Body of pancreas (tissue), 4 donors: ENCODE measurements at places on chromosomes 16 and 17. TPM values are rescaled to one million over a fixed set of nuclear protein-coding genes. Genes with fewer than 3 reads are reported as not detected.

The KRTAP4-3 gene
- total RNA-seq, result not detected

The KRT28 gene
- not detected for total RNA-seq

The NACA2 gene
- total RNA-seq, result not detected

The TBC1D3D gene
- total RNA-seq, result not detected

The FBXO39 gene
- not detected for total RNA-seq

The MSLN gene
- total RNA-seq, result not detected

The MYH1 gene
- not detected for total RNA-seq

The CCL8 gene
- not detected for total RNA-seq

The ZNF652 gene
- 26.4 TPM for total RNA-seq

The TNFRSF13B gene
- total RNA-seq, result not detected

The TMEM231 gene
- 2.6 TPM for total RNA-seq

The TANC2 gene
- total RNA-seq, result 9.6 TPM

DNA sequence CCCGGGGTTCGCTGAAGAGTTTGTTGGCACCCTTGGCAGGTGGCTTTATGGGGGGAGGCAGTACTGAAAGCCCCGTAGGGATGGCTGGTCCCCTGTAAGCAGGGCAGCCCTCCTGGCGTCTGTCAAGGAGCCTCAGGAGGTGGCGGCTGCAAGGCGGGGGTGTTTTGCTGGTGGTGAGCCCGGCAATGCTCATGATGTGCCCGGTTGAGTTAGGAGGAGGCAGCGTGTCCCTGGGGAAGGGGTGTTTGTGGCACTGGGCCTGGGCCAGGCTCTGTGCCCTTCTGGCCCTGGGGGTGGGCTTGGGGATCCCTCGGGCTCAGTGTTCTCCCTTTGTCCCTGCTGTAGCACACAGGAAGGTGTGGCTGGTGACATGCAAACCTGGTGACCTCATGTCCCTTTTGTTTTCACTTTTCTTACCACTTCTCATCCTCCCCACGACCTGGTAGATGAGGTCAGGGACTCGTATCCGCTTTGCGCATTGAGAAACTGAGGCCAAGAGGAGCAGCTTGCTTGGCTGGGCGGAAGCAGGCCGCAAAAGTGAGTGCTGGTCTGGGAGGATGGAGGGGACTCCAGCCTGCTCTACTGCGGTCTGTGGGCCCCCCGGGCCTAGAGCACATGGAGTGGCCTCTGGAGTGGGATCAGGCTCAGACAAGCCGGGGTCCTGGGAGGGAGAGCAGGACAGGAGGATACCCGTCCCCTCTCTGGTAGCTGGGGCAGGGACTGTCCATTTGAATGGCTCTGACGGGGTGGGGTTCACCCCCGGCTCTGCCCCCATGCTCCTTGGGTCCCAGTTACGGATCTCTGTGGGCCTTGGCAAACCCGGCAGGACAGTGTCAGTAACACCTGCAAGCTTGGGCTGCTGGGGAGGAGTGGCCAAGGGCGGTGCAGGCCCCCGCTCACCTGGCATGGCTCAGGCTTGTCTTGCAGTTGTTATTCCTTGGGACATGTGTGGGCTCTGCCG lies 2.2 kb downstream of the SNN start:
- no peak overlapping the region for H3K4me3 ChIP-seq
- no peak for DNase-seq
- H3K27me3 ChIP-seq, result no peaks in the 10 kb centered on the region
- peak overlapping the region; percentile 58 for H3K27ac ChIP-seq
- H3K4me1 ChIP-seq, result peaks cover 57% of the 10 kb centered on the region

DNA sequence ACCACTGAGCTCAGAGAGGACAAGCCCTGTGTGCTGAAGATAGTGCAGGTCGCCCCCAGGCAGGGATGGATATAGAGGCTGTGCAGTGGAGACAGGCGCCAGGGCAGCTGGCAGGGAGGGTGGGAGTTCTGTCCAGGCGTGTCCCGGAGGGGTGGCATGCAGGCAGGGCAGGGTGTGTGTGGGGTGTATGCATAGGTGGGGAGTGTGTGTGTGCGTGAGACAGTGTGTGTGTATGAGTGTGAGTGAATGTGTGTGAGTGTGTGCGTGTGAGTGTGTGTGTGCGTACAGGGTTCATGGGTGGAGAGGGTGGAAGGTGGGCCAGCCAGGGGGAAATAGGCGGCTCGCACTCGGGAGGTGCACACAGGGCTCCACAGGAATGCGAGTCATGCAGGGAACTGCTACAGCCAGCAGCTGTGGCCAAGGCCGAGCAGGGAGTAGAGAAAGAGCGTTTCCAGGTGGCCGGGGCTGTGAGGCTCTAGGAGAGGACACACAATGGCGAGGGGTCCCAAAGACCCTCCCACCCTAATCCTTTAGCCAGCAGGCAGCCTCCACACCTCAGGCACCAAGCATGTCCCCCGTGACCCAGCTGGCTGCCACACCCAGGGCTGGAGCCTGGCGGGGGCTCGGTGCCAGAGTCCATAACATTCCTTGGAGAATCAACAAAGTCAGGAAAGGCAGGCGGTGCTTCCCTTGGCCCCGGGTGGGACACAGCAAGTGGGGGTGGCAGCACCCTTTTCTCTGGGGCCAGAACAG lies 4.6 kb downstream of the PLCD3 start:
- no peaks in the 10 kb centered on the region for H3K27me3 ChIP-seq
- peak overlapping the region; percentile 48 for H3K27ac ChIP-seq
- DNase-seq, result peak; percentile 74
- no peaks in the 10 kb centered on the region for H3K36me3 ChIP-seq
- H3K4me1 ChIP-seq, result peaks cover 30% of the 10 kb centered on the region

DNA sequence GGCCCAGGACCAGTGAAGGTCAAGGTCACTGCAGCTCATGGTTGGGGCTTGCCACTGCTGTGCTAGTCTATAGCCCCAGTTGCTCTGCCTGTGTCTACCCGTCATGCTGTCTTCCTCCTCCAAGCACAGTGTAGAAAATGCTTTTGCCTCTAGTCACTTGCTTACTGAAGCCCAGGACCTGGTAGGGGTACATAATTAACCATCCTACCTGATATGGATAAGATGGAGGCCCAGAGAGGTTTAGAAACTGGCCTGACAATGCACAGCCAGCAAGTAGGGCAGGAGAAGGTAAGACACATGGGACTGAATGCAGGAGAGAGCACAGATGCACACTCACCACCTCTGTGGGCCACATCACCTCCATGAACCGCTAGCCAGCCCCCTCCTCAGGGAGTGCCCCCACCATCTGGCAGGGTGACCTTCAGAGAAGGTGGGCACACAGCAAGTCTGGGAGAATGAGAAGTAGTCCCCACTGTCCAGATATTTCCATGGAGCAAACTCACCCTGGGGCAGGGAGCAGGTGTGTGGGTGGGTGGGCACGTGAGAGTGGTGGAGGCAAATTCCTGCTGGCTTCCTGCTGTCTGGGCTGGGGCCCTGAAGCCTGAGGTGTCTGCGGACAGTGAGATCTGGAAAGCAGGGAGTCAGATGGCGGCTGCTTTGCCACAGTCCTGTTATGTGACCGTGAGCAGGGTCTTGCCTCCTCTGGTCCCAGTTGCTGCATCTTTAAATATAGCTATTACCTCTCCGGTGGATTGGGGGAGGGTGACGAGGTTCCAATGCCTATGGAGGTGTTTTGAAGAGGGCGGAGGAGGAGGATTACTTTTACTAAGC lies 1.0 kb downstream of the CX3CL1 start:
- DNase-seq, result no peak
- no peak overlapping the region for H3K4me3 ChIP-seq
- H3K36me3 ChIP-seq, result no peaks in the 10 kb centered on the region
- peak overlapping the region; percentile 68 for H3K27ac ChIP-seq
- H3K27me3 ChIP-seq, result no peaks in the 10 kb centered on the region
- H3K4me1 ChIP-seq, result peaks cover 30% of the 10 kb centered on the region

- DNase-seq, result peak; percentile 59
- H3K4me3 ChIP-seq, result peak overlapping the region; percentile 66
- peaks cover 41% of the 10 kb centered on the region for H3K4me1 ChIP-seq
- no peaks in the 10 kb centered on the region for H3K36me3 ChIP-seq
- no peaks in the 10 kb centered on the region for H3K27me3 ChIP-seq
These were observed 58.8 kb upstream of the GSE1 start for GRCh38 chr16:85554114-85554888.

- no peak for DNase-seq
- H3K4me3 ChIP-seq, result no peak overlapping the region
- H3K27ac ChIP-seq, result no peak overlapping the region
- no peaks in the 10 kb centered on the region for H3K36me3 ChIP-seq
These were observed 42.3 kb downstream of the RNF112 start for GRCh38 chr17:19453296-19453695.

DNA sequence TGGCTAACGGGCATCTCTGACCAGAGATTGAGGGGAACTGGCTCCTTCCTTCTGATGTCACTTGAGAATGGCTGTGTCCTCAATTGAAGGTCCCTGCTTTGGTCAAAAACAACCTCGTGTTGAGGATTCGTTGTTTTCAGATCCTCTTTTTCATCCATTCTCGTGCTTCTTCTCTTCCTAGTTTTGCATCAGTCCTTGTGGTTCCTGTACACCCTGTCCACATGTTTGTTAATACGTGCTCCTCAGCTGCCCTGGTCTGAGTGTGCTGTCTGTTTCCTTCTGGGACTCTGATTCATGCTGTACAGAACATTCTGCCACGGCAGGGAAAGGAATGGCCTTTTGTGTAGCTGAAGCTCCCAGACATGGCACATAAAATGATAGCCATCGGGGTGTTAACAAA lies 863.2 kb upstream of the GOT2 start:
- H3K4me3 ChIP-seq, result no peak overlapping the region
- no peaks in the 10 kb centered on the region for H3K36me3 ChIP-seq
- H3K4me1 ChIP-seq, result no peaks in the 10 kb centered on the region
- H3K27me3 ChIP-seq, result no peaks in the 10 kb centered on the region
- H3K27ac ChIP-seq, result no peak overlapping the region

DNA sequence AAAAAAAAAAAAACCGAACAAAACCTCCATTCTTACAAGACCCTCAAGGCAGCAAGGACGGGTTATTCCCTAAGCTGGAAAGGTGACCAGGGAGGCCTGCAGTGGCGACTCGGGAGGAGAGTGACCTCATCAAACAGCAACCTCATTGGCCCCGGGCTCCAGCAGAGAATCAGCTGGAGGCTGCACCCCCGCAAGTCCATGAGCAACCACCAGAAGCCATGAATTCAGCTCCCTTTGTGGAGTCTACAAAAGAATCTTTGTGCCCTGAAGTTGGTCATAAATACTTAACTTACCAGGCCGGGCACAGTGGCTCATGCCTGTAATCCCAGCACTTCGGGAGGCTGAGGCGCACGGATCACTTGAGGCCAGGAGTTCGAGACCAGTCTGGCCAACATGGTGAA lies 80.9 kb upstream of the CREBBP start:
- no peak overlapping the region for H3K4me3 ChIP-seq
- no peaks in the 10 kb centered on the region for H3K27me3 ChIP-seq
- peaks cover 19% of the 10 kb centered on the region for H3K4me1 ChIP-seq
- peaks cover 2% of the 10 kb centered on the region for H3K36me3 ChIP-seq
- DNase-seq, result peak; percentile 73

- H3K4me3 ChIP-seq, result no peak overlapping the region
- H3K4me1 ChIP-seq, result peaks cover 14% of the 10 kb centered on the region
- H3K36me3 ChIP-seq, result no peaks in the 10 kb centered on the region
- no peak for DNase-seq
- no peak overlapping the region for H3K27ac ChIP-seq
These were observed 9.9 kb downstream of the TNS4 start for GRCh38 chr17:40491486-40491885.

GRCh38 chr17:44002141-44002848 lies 2.1 kb upstream of the NAGS start:
- no peak overlapping the region for H3K4me3 ChIP-seq
- H3K4me1 ChIP-seq, result peaks cover 30% of the 10 kb centered on the region
- H3K27ac ChIP-seq, result no peak overlapping the region

GRCh38 chr16:27216297-27216885 lies 13.1 kb downstream of the KDM8 start:
- H3K4me1 ChIP-seq, result peaks cover 52% of the 10 kb centered on the region
- no peaks in the 10 kb centered on the region for H3K27me3 ChIP-seq
- H3K4me3 ChIP-seq, result no peak overlapping the region
- H3K36me3 ChIP-seq, result no peaks in the 10 kb centered on the region

GRCh38 chr16:46785076-46785845 lies 37.1 kb upstream of the MYLK3 start:
- DNase-seq, result no peak
- H3K4me3 ChIP-seq, result no peak overlapping the region
- peaks cover 6% of the 10 kb centered on the region for H3K4me1 ChIP-seq
- no peak overlapping the region for H3K27ac ChIP-seq

DNA sequence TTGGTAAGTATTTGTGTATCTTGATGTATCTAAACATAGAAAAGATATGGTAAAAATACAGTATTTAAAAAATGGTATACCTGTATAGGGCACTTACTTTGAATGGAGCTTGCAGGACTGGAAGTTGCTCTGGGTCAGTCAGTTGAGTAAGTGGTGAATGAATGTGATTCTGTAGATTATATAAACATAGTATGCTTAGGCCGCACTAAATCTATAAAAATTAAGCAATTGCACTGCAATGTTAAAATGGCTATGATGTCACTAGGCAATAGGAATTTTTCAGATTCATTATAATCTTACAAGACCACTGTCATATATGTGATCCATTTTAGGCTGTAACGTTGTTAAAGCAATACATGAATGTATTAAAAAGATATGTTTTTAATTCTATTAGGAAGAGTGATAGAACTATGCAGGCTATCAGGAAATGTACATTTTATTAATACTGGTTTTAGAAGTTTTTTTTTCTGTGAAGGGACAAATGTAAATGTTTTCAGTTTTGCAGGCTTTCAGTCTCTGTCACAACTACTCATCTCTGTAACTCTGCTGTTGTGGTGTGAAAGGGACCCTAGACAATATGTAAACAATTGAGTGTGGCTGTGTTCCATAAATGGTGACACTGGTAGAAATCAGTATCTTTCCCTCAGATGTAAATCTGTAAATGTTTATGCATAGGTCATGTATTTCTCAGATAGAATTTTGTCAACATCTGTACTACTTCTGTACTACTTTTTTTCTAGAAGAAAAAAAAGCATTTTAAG lies 10.5 kb downstream of the CBFB start:
- H3K4me1 ChIP-seq, result peaks cover under 1% of the 10 kb centered on the region
- H3K27ac ChIP-seq, result no peak overlapping the region
- no peak overlapping the region for H3K4me3 ChIP-seq
- no peaks in the 10 kb centered on the region for H3K36me3 ChIP-seq
- no peaks in the 10 kb centered on the region for H3K27me3 ChIP-seq
- no peak for DNase-seq

DNA sequence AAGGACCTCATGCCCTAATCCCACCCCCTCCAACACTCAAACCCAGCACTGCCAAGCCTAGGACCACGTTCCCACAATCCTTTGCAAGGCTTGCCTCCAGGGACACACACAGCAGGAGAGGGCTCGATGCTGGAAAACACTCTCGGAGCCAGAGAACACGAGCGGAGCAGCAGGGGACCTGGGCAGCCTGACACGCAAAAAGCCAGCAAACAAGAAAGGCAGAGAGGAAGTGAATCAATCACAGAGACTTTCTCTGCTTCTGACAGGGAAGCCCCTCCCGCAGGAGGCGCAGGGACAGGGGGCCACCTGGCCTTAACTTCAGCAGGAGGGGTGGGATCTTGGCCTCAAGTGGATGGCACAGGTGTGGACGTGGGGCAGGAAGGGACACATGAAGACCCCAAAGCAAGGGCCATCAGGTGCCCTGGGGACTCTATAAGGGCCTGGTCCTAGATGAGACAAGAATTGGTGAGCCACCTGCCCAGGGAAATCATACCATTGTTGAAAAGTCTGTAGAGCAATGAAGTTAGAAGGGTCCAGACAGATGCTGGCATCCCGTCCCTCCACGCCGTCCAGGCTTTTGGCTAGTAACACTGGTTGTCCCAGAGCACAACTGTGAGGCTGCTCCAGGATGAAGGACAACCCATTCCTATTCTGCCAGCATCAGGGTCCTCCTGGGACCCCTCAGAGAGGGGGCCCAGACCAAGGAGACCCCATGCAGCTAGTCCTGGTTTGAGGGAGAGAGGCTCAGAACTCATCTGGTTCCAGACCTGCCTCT lies 2.2 kb downstream of the SDK2 start:
- no peaks in the 10 kb centered on the region for H3K36me3 ChIP-seq
- H3K4me3 ChIP-seq, result no peak overlapping the region
- H3K27me3 ChIP-seq, result no peaks in the 10 kb centered on the region
- H3K4me1 ChIP-seq, result peaks cover 26% of the 10 kb centered on the region
- DNase-seq, result no peak
- no peak overlapping the region for H3K27ac ChIP-seq
